CD4-positive, alpha-beta T cell treated with Interleukin-1 beta for 1 hour (primary cell): ENCODE measurements at places on chromosomes 1 and 21.

DNA sequence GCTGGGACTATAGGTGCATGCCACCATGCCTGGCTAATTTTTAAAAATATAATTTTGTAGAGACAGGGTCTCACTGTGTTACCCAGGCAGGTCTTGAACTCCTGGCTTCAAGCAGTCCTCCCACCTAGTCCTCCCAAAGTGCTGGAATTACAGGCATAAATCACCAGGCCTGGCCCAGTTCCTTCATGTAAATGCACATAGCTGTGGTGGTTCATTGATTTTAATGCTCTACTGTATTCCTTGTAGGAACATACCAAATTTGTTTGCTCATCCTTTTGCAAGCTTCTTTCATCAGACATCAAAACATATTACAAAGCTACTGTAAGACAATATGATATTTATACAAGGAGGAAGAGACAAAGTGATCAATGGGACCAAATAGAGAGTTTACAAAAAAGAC lies 237.5 kb upstream of the ESRRG start:
- no peak for DNase-seq

DNA sequence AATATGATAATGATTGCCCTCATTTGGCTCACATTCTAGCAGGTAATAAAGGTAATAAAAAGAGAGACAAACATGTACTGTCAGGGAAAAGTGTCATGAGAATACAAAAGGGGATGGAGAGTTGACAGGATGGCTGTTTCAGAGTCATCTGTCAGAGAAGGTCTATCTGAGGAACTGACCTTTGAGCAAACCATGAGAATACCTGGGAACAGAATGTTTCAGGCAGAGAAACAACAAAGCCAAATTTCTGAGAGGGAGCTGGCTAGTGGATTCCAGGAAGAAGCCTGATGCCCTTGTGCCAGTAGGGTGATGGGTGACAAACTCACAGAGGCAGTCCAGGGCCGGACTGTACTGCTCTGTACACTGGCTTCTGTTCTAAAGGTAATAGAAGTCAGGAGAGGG lies 107.2 kb downstream of the C1orf21 start:
- no peak for DNase-seq

DNA sequence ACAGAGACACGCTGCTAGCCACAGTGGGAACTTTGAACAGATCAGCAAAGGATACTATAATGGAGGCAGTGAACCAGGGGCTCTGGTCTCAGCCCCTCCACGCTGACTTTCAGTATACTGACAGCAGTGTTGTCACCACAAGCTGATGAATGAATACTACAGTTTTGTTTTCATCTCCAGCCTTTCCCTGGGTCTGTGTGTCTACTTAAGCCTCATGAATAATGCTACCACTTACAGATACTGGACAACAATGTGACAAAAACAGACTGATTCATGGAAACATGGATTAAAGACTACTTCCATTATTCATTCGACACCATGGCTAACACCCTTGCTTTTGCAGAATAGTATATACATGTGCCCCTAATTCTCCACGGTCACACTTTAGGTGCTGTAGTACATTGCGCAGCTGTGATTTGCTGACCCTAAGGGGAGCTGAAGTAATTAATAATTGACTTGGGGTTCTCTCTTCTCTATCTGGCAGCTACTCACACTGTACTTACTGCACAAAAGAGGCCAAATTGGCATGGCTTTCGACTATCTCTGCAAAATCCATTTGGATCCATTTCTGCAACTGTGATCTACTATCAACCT lies 203.2 kb upstream of the LYPLAL1 start:
- no peak for DNase-seq

DNA sequence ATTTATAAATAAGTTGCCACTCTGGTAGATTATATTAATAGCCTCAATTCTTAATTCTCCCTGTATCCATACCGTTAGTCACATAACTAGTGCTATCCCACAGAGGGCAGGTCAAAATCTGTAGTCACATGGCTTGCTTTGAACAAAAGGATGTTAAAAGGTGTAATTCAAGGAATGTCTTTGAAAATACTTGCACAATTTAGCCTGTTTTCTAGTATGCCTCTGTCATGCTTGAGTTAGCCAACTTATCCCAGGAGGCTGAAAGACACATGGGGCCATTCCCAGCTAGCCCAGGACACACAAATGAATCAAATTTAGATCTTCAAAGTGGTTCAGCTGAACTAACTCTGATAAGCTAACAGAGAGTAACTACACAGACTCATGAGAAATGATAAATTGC lies 758.5 kb upstream of the NEGR1 start:
- no peak for DNase-seq

DNA sequence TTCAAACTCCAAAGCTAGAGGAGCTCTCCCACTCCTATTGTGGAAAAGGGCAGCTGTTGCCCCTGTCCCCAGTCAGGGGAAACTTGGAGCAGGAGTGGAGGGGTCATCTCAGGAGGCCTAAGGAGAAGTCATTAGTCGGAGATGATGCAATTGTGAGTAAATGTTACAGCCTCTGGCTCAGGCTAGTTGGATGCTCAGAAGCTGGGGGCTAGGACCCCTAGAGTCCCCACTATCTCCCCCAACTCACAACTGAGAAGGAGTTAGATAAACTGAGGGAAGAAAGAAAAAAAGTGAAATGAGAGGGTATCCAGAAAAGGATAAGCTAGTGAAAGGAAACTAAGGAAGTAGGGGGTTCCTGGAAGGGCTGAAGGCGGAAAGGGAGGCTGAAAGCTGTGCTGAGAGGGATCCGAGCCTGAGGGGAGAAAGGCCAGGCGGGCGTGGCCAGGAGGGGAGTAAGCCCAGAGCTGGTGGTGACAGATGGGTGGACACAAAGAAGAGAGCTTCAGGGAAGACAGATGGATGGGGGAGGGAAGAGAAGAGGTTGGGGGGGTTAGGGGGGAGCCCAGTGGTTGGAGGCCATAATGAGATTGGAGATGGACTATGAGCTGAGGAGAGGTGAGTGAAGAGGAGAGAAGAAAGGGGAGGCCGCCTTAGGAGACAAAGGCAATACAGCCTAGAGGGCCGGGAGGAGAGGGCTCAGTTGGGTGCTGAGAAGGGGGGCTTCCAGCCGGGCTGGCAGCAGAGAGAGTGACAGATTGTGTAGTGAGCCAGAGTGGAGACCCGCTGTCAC lies 4.5 kb upstream of the NHLH1 start:
- DNase-seq, result no peak

- DNase-seq, result no peak
Measured at GRCh38 chr1:168656485-168656884, 72.5 kb downstream of the DPT start.

GRCh38 chr1:59688976-59689375 lies 125.8 kb upstream of the HOOK1 start:
- no peak for DNase-seq
